ENCODE measurements at places on chromosomes 12 and 14. TPM values are rescaled to one million over a fixed set of nuclear protein-coding genes. Genes with fewer than 3 reads are reported as not detected.

DNA sequence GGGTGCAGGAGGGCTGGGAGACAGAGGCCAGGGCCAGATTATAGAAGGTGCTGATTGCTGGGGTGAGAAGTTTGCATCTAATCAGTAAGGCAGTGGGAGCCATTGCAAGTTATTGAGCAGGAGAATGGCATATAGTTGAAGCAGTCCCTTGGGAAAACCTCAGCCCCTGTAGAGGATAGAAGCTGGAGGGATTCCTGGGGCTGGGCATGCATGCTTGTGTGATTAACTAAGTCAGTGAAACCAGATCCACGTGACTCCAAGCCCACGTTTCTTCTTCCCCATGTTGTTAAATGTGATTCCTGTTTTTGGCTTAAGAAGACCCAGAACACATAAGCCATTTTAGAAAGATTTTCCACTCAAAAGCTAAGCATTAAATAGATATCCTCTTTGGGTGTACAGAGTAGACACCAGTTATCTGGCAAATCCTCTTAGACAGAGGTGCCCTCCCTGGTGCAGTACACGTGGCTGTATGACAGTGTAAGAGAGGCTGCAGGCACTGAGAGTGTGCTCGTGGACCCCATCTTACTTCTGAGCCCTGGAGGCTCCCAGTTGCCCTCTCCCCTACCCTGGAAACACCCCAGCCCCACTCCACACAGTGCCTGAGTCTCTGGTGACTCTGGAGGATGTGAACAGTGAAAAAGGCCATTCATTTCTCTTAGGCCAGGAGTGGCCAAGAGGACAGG lies 3.2 kb downstream of the C14orf132 start:
- no peak for DNase-seq

GPR162 gene
- total RNA-seq: not detected

TTC9 gene
- 3.2 TPM for total RNA-seq

- DNase-seq: no peak
Measured at GRCh38 chr12:50725011-50725942, 38.6 kb upstream of the ATF1 start.

DNA sequence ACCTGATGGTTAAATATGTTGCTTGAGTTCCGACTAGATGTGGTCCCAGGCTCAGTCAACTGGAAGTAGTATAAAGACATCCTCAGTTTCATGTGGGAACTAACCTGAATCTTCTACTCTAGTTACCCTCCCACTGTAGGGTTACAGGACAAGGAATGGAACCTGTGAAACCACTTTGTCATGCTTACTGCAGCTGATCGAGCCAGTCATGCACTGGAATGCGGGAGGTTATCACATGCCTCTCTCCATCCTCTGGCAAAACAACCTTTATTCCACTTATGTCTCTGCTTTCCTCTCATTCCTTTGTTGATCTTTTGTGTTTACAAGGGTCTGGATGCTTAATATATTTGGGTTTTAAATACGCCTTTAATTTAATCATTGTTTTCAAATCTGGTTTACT lies 111.9 kb upstream of the DDHD1 start:
- DNase-seq: no peak

TAS2R42 gene
- total RNA-seq: not detected

GRCh38 chr12:4448943-4449850 lies 3.6 kb upstream of the FGF6 start:
- no peak for DNase-seq

STXBP6 gene
- total RNA-seq: not detected

TGM1 gene
- total RNA-seq: 2.6 TPM
